ENCODE measurements at places on chromosomes 3 and 15.
A peak's percentile ranks its signal among the peaks of the same experiment; 100 is the strongest.

DNA sequence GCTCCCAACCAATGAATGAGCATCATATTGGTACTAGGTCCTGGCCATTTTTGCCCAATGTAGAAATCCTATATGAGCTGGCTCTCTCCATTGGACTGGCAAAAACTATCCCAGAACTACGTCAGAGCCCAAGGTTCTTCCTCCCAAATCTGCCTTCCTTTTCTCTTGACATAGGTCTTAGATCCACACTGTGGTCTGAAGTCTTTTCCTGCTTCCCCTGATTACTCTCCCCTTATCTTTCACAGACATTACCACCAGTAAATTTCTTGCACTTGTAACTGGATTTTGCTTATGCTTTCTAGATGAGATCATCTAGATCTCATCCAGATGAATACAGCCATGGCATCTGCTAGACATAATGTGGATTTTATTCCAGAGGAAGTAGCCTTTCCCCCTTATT lies 141.2 kb upstream of the GADL1 start:
- no peak for DNase-seq

DNA sequence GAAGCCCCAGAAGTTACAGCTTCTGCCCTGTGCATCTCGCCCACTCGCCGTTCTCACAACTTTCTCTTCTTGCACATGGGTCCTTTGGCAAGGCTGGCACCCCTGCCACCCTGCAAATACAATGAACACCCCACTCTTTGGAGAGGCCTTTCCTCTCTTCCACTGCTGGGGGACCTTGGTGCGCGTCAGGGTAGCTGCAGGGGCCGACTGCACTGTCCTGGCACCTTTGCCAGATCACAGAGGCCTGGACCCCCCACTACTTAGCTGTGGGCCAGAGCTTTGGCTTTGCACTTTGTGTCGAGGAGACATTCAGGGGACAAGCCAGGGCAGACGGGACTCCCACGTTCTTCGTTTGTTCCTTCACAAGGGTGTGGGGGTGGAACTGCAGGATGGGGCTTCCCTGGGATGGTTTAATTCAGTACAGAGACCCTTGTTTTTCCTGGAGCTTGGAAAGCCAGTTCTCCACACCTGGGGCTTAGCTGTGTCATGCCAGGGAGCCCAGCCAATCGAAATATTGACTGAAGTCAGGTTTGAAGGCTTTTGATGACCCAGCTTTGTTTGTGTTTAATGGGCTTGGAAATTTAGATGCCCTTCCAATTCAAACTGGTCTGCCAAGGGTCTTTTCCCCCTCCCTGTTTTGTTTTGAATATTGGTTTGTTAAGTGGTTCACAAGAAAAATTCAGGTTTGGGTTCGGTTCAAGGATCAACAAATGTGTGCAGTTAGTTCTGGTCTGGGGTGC lies 256.1 kb upstream of the TLE3 start:
- DNase-seq, result no peak

DNA sequence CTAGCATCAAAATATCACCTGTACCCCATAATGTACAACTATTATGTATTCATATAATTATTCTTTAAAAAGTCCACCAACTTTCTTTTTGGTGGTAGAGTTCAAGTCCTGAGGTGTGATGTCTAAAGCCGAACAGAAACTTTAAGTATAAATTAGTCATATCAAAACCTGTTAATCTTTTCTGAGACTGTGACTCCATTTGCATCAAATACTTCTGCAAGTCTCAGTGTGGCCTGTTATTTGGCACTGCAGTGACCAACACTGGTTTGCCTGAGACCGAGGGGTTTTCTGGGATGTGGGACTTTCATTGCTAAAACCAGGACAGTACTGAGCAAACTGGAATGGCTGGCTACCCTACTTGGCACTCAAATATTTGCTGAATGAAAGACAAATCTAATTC lies 7.3 kb downstream of the NGLY1 start:
- no peak for DNase-seq

DNA sequence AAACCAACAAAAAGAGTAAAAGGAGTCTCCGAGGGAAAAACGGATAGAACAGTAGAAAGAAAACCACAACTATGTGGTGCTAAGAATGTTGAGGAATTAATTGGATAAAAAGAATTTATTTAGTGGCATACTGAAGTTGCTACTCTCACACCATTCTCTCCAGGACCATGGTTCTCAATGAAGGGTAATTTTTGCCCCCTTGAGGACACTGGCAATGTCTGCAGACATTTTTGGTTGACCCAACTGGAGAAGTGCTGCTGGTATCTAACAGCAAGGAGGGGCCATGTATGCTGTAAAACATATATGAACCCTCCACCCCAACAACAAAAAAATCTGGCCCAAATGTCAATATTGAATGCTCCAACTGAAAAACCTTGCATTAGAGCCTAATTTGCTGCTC lies 85.9 kb upstream of the CSPG5 start:
- DNase-seq, result no peak

GRCh38 chr15:76626611-76627010 lies 278.5 kb downstream of the SCAPER start:
- peak; percentile 0 for DNase-seq

DNA sequence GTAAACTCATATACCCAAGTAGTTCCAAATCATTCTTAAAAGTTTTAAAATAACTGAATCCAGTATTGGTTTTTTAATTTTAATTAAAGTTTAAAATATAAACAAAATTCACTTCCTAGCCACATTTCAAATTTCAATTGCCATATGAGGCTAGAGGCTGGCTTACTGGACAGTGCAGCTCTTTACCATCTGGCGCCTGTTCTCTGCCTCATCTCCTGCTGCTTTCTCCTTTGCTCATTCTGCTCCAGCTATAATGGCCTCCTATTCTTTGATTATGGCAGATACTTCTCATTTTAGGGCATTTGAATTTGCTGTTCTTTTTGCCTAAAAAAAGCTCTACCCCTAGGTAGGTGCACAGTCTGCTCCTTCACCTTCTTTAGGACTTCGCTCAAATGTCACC lies 19.1 kb downstream of the ARMC8 start:
- no peak for DNase-seq

GRCh38 chr3:41029356-41029755 lies 169.9 kb upstream of the CTNNB1 start:
- no peak for DNase-seq

DNA sequence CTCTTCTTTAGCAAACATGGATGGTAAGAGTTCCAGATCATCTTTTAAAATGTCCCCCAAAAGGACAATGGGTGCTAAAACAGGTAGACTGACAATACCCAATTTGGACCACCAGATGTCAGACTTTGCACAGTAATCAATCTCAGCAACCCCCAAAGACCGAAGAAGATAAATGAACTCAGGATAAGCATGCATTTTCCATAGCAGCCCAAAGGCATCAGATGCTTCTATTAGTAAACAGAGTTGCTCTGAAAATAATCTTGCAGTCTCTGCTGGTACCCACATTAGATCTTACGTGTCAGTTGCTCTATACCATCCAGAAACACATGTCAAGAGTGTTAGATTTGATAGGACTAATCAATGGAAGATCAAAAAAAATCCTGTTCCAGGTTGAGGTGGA lies 20.6 kb downstream of the MYH15 start:
- peak; percentile 65 for DNase-seq

DNA sequence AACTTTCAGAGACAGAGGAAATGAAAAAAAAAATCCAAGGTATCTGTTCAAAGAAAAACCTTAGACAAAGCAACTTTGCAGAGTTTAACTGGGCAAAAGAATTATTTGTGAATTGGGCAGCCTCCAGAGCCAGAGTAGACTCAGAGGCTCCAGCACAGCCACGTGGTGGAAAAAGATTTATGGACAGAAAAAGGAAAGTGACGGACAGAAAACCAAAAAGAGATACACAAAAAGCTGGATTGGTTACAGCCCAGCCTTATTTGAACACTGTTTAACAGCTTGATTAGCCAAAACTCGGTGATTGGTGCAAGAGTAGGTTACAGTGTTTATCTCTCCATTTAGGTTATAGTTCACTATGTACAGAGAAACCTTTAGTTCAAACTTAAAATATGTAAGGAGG lies 23.7 kb upstream of the GPD1L start:
- DNase-seq, result no peak

DNA sequence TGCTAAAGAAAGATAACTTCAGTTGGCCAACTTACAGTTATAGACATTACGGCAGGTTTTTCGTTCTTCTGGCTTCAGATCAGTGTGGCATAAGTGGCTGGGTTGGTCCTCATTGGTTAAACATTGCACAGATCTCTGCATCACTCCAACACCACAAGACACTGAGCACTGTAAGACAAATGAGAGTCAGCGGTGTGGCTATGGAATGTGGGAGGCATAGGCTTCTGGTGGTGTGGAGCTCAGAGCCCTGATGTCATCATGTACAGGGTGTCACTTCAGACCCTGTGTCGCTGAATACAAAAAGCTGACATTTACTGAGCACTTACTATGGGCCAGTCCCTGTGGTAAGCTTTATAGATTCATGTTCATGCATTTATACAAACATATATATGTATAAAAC lies 146.0 kb downstream of the ADAMTS9 start:
- DNase-seq, result no peak

GRCh38 chr15:76932135-76932966 lies 802 bp downstream of the RCN2 start:
- DNase-seq, result no peak

GRCh38 chr3:17310983-17311382 lies 426.2 kb downstream of the PLCL2 start:
- DNase-seq, result no peak

DNA sequence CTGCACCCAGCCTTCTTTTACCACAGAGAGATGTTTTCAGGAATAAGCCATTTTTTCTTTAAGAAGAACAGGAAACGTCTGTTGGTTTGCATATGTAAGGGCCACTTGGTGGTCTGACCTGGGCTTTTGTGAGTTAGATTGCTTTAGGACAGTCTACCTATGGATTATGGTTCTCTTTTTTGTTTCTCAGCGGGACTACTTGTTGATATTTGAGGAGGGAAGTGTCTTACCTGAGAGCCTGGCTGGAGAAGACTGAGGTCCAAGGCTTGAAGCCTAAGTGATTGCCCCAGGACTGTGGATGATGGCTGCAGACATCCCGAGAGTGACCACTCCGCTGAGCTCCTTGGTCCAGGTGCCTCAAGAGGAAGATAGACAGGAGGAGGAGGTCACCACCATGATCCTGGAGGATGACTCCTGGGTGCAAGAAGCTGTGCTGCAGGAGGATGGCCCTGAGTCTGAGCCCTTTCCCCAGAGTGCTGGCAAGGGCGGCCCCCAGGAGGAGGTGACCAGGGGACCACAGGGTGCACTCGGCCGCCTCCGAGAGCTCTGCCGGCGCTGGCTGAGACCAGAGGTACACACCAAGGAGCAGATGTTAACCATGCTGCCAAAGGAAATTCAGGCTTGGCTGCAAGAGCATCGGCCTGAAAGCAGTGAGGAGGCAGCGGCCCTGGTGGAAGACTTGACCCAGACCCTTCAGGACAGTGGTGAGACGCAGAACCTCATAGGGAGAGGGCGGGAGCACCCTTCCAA lies 3.0 kb downstream of the ZSCAN2 start:
- DNase-seq, result no peak

GRCh38 chr3:126521122-126521891 lies 2.6 kb upstream of the CHST13 start:
- DNase-seq, result no peak

DNA sequence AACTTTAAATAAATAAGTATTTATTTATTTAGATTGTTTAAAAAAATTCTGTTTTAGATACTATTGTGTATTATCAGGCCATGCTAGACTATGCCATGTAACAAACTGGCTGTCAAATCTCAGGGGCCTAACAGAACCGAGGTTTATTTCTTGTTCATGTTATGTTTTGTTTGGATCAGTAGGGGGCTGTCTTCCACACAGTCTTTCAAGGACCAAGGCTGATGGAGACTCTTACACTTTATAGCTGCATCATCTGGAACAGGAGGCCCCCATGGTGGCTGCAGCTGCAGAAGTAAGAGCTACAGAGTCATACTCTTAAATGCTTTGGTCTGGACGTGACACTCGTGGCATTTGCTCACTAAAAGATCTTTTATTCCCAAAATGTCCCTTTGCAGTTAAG lies 33.0 kb upstream of the ARL14 start:
- DNase-seq, result peak; percentile 15

- peak; percentile 31 for DNase-seq
These were observed 30.0 kb upstream of the GMNC start for GRCh38 chr3:190892395-190892902.

GRCh38 chr3:144053121-144053520 lies 81.5 kb downstream of the DIPK2A start:
- DNase-seq, result peak; percentile 22

DNA sequence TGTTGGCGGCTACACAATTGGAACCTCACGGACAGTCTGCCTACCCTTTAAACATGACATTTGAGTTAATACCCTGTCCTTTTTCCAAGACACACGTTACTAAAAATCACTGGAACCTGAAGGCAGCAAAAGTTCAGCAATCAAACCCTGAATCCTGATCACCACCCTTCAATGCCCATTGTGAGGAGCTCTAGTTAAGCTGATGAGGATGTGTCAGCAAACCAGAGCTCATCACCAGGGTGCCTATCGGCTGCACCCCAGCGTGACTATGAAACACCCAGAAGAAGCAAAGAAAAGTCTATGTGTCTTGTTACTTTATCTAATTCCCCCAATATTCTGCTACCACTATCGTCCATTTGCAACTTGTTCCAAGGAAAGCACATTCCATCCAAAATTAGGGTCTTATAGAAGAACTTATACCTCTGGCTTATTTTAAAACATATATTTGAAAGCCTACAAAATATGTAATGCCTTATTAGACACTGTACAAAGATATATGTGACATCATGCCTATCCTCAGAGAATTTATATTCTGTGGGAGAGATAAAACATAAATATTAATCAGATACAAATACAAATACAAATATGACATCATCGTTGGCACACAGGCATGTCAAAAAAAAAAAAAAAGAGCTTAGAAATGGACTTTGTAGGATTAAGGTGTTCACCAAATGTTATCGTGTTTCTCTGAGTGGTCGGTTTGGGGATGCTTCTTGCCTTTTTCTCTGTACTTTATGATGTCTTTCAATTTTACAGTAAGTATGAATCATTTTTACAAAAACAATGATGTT lies 219.7 kb upstream of the SETMAR start:
- no peak for DNase-seq

DNA sequence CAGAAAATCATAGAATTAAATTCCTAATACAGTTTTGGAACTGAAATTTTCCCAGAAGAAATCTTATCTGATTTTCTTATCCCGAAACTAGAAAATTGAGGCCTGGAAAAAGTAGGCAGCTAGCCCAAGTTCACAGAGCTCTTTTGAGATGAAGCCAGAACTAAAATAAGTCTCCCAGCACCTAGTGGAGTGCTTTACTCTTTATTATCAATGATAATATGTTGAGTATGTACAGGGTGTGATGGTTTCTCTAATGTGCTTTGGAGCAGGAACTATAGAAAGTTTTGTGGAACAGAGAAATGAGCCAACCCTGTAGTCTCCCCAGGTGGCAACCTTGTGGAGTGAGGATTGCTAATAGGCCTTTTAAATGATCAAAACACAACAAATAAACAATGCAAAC lies 30.3 kb upstream of the BCL6 start:
- DNase-seq, result no peak

DNA sequence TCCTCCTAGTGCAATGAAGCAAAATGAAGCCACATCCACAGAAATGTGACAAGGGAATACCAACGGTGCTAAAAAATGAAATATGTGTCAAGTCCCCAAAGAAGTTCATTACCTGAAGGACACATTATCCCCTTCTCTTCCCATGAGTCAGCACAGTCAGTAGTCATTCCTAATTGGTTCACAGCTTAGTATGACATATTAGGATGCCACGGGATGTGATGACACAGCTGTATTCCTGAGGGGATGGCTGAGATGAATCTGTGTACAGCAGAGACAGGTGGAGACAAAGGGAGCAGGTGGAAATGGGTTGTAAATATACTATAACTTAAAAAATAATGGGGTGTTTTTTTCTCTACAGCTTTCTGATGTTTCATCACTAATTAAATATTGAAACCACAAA lies 273.4 kb downstream of the ARRDC4 start:
- DNase-seq, result no peak

- DNase-seq, result no peak
These were observed 36.8 kb downstream of the BDH1 start for GRCh38 chr3:197518881-197519421.
